ENCODE measurements at places on chromosomes 16 and 17.

GRCh38 chr17:80224683-80225082, 4.5 kb downstream of the SLC26A11 start:
- H3K27me3 ChIP-seq, result no peaks in the 10 kb centered on the region
- no peak for DNase-seq
- H3K27ac ChIP-seq, result no peak overlapping the region
- no peaks in the 10 kb centered on the region for H3K4me1 ChIP-seq
- no peaks in the 10 kb centered on the region for H3K36me3 ChIP-seq
- no peak overlapping the region for H3K4me3 ChIP-seq

GRCh38 chr17:81891303-81891552, 158 bp downstream of the ALYREF start:
- H3K27ac ChIP-seq, result peak overlapping the region; percentile 64
- peaks cover 40% of the 10 kb centered on the region for H3K36me3 ChIP-seq
- no peaks in the 10 kb centered on the region for H3K27me3 ChIP-seq
- peak overlapping the region; percentile 89 for H3K4me3 ChIP-seq
- peaks cover 17% of the 10 kb centered on the region for H3K4me1 ChIP-seq

- H3K27me3 ChIP-seq, result no peaks in the 10 kb centered on the region
- no peaks in the 10 kb centered on the region for H3K36me3 ChIP-seq
- no peak for DNase-seq
- H3K27ac ChIP-seq, result no peak overlapping the region
These were observed 91.3 kb downstream of the MAF start for GRCh38 chr16:79509211-79509631.

DNA sequence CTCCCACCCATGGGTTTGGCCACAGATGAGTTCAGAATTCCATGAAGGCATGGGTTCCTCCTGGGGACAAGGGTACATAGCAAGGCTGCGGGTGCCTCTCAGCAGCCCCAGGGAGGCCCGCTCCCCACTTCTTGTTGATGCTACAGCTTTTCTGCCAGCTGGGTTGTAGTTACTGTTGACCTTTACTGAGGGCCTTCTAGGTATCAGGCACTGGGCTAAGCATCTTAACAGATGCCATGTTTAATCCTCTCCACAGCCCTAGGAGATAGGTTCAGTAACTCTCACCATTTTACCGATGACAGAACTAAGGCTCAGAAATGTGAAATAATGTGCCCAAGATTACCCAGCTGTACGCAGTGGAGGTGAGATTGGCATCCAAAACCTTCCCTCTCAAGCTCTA, 54.3 kb upstream of the DLX4 start:
- H3K36me3 ChIP-seq, result no peaks in the 10 kb centered on the region
- H3K4me3 ChIP-seq, result no peak overlapping the region
- H3K4me1 ChIP-seq, result peaks cover 12% of the 10 kb centered on the region
- peaks cover 4% of the 10 kb centered on the region for H3K27me3 ChIP-seq
- H3K27ac ChIP-seq, result no peak overlapping the region

DNA sequence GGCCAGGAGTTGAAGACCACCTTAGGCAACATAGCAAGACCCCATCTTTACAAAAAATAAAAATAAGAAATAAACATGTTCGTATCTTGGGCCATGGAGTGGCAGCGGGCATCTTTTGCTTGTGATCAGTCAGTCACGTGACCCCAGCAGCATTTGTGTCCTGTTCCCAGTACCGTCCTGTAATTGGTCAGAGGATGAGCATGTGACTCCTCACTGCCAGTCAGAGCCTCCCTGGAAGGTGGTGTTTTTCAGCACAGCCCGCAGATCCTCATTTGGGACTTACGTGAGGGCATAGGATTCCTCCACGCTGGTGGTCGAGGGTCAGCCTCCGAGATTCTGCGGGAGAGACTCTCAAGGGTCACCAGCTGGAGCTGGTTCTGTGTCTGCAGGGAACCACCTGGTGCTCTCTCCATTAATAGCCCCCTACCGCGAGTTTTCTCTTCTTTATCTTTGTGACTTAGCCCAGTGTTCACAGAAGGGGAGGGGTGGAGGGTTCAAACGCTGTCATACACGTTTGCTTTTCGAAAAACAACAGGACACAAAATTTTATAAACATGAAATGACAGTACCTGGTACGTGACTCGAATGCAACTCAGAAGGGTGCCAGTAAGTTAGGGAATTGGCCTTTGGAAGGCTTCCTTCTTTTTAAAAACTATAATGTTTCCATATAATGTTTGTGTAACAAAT, 17.2 kb downstream of the MRC2 start:
- DNase-seq, result no peak
- no peaks in the 10 kb centered on the region for H3K27me3 ChIP-seq
- H3K4me1 ChIP-seq, result peaks cover 13% of the 10 kb centered on the region
- no peak overlapping the region for H3K4me3 ChIP-seq

DNA sequence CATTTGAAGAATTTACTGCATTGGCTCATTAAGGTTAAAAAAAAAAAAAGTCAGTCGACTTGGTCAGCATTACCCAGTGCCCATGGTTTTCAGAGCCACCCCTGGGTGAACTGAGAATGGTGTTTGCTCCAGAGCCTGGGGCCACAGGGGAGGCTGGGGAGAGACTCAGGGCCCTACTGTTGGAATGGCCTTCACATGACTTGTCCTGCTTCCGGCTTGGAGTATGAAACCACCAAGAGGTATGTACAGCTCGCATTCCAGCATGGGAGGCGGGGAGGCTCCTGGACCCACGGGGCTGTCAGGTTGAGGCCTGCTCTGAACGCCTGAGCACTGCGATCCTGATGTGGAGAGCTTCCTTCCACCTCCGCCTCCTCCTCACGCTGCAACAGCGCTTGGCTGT, 36.8 kb downstream of the MSI2 start:
- peaks cover 4% of the 10 kb centered on the region for H3K36me3 ChIP-seq
- no peak overlapping the region for H3K27ac ChIP-seq
- no peak overlapping the region for H3K4me3 ChIP-seq
- DNase-seq, result no peak

GRCh38 chr16:67676939-67677338, 10.3 kb downstream of the C16orf86 start:
- no peak for DNase-seq
- H3K36me3 ChIP-seq, result no peaks in the 10 kb centered on the region
- no peaks in the 10 kb centered on the region for H3K4me1 ChIP-seq
- H3K4me3 ChIP-seq, result no peak overlapping the region
- no peak overlapping the region for H3K27ac ChIP-seq
- no peaks in the 10 kb centered on the region for H3K27me3 ChIP-seq

DNA sequence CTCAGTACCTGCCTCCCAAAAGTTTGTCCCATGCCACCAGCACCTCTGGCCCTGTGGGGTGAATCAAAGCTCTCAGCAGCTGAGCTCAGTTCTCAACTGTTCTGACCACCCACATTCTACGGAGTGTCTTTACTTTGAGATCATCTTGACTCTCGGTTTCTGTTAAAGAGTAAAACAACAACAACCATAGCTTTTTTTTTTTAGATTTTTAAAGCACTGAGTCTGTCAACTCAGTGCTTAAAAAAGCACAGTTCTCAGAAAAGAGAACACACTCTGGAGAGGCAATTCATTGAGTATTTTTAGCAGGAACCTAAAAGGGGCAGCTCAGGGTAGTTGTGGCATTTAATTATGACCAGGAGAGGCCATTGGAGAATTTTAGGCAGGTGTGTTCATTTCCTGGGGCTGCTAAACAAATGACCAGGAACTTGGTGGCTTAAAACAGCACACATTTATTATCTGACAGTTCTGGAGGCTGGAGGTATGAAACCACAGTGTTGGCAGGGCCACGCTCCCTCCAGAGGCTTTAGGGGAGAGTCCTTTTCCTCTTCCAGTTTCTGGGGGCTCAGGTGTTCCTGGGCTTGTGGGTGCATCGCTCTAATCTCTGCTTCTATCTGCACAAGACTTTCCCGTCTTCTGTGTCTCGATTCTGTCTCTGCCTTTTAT, 6.7 kb upstream of the WFIKKN2 start:
- no peaks in the 10 kb centered on the region for H3K36me3 ChIP-seq
- H3K4me3 ChIP-seq, result no peak overlapping the region
- no peak for DNase-seq
- H3K27me3 ChIP-seq, result no peaks in the 10 kb centered on the region
- H3K27ac ChIP-seq, result no peak overlapping the region

DNA sequence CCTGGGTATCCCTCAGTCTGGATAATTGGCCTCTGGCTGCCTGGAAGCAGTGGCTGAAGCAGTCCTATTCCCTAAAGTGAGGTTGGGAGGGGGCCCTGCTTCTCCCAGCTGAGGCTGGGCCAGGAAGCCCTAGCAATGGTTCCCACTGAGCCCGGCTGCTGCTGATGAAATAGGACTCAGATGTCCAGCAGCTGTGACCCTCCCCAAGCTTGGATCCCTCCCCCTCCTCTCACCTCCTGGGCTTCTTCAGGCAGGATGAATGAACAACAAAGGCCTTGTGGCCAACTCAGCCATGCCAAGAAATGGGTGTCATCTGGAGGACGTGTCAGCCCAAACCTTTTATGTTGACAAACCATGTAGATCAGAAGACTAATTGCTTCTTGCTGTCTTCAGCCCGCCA, 42.0 kb downstream of the AXIN2 start:
- no peak for DNase-seq
- H3K27me3 ChIP-seq, result no peaks in the 10 kb centered on the region
- no peaks in the 10 kb centered on the region for H3K36me3 ChIP-seq
- peaks cover 19% of the 10 kb centered on the region for H3K4me1 ChIP-seq
- no peak overlapping the region for H3K27ac ChIP-seq

DNA sequence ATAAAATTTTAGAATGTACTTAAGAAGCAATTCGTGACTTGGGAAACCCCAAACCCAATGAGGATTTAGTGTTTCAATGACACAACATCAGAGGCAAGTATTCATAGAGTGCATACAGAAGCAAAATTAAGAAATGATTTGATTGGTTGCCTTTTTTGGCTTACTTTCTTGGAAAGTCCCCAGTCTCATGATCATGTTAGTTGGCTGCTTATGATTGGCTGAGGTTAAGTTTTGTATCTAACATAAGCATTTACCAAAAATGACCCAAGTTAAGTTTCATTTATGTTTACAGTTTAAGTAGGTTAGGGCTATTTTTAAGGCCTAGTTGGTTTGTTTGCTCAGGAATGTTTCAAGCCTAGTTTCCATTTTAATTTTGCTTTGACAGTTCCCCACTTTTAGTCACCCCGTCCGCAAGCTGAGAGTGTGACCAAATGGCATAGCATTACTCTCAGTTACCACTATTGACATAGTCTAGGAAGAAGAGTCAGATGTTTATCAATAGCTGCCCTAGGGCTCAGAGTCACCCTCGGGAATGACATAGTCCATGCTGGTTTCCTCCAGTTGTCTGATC, 36.2 kb downstream of the DGKE start:
- H3K27me3 ChIP-seq, result no peaks in the 10 kb centered on the region
- no peak overlapping the region for H3K27ac ChIP-seq
- H3K4me3 ChIP-seq, result no peak overlapping the region
- H3K36me3 ChIP-seq, result no peaks in the 10 kb centered on the region
- H3K4me1 ChIP-seq, result peaks cover 6% of the 10 kb centered on the region
- no peak for DNase-seq

DNA sequence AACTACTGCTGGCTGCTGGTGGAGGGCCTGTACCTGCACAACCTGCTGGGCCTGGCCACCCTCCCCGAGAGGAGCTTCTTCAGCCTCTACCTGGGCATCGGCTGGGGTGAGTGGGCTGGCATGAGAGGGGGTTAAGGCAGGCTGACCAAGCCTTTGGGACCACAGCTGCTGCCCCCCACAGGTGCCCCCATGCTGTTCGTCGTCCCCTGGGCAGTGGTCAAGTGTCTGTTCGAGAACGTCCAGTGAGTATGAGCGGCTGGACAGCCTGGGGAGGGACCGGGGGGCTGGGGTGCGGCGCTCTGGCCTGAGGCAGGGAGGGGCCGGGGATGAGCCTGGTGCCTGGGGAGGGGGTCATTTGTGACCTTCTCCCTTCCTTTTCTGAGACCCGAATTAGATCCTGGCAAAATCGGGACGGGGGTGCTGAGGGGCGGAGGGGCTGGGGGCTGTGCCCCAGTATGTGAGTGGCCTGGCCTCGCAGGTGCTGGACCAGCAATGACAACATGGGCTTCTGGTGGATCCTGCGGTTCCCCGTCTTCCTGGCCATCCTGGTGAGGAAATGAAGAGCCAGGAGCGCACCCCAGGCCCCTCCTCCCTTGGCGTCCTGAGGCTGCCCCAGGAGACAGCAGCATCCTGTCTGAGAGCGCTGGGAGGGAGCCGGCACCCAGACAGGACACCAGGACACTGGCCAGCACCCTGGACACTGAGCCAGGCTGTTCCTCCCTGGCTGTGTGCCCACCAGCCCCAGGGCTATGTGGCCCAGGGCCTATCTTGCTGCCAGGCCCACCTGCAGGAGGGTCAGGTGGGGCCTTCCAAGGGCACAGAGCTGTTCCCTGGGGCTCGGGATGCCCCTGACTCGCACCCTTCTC, 8.0 kb downstream of the GCGR start:
- H3K4me3 ChIP-seq, result no peak overlapping the region
- H3K27ac ChIP-seq, result no peak overlapping the region
- no peaks in the 10 kb centered on the region for H3K36me3 ChIP-seq
- DNase-seq, result no peak

DNA sequence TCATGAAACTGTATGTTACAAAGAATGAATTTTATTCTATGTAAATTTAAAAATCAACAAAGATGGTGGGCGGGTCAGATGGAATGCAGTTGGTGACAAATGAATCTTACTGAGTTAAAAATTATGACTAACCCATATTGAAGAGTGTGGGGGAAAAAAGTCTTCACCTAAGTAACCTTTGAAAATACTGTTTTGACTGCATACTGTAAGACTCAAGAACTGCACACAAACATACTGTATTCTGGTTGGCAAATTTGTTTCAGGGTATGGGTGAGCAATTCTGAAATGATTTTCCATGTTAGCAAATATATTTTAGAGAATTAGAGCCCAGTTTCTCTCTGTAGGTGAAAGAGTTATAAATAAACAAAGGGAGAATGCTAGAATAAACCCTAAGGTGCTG, 153.7 kb upstream of the KCNJ18 start:
- H3K36me3 ChIP-seq, result peaks cover 21% of the 10 kb centered on the region
- no peaks in the 10 kb centered on the region for H3K27me3 ChIP-seq
- no peaks in the 10 kb centered on the region for H3K4me1 ChIP-seq

GRCh38 chr17:13593757-13594156, 8.0 kb downstream of the HS3ST3A1 start:
- DNase-seq, result peak; percentile 52
- H3K4me3 ChIP-seq, result no peak overlapping the region
- H3K27ac ChIP-seq, result peak overlapping the region; percentile 74
- H3K27me3 ChIP-seq, result no peaks in the 10 kb centered on the region
- H3K4me1 ChIP-seq, result peaks cover 67% of the 10 kb centered on the region

DNA sequence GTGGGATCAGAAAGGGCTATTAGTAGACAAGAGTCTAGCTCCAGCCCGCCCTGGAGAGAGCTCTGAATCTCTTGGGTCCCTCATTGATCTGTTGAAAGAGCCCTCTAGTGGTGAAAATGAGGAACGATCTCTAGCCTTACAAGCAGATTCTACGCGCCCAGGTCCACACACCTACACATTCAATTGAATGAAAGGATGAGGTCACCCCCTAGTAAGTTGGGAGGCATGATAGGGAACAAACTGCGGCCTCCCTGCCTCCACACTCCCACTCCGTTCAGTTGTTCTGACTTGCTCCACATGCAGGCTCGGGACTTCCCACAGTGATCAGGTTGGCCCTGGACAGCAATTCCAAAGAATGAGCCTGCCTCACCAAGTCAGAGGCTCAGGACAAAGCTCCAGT, 2.9 kb upstream of the CACNG3 start:
- peak; percentile 55 for DNase-seq
- H3K36me3 ChIP-seq, result no peaks in the 10 kb centered on the region
- no peaks in the 10 kb centered on the region for H3K4me1 ChIP-seq
- no peaks in the 10 kb centered on the region for H3K27me3 ChIP-seq

- no peaks in the 10 kb centered on the region for H3K4me1 ChIP-seq
- H3K36me3 ChIP-seq, result no peaks in the 10 kb centered on the region
- peak; percentile 34 for DNase-seq
- no peak overlapping the region for H3K27ac ChIP-seq
- H3K27me3 ChIP-seq, result peaks cover 51% of the 10 kb centered on the region
These were observed 5.5 kb downstream of the CCDC182 start for GRCh38 chr17:57739402-57740234.

Measured in GM23248 (cell line).